Body of pancreas (tissue), 4 donors: ENCODE measurements at places on chromosomes 6 and 20.

GRCh38 chr20:58450254-58450653 lies 61.2 kb downstream of the VAPB start:
- DNase-seq: no peak

GRCh38 chr6:108914235-108915022 lies 66.2 kb downstream of the ARMC2 start:
- DNase-seq: peak; percentile 15

- no peak for DNase-seq
Observed at GRCh38 chr6:118198746-118199145, 291.7 kb downstream of the SLC35F1 start.

DNA sequence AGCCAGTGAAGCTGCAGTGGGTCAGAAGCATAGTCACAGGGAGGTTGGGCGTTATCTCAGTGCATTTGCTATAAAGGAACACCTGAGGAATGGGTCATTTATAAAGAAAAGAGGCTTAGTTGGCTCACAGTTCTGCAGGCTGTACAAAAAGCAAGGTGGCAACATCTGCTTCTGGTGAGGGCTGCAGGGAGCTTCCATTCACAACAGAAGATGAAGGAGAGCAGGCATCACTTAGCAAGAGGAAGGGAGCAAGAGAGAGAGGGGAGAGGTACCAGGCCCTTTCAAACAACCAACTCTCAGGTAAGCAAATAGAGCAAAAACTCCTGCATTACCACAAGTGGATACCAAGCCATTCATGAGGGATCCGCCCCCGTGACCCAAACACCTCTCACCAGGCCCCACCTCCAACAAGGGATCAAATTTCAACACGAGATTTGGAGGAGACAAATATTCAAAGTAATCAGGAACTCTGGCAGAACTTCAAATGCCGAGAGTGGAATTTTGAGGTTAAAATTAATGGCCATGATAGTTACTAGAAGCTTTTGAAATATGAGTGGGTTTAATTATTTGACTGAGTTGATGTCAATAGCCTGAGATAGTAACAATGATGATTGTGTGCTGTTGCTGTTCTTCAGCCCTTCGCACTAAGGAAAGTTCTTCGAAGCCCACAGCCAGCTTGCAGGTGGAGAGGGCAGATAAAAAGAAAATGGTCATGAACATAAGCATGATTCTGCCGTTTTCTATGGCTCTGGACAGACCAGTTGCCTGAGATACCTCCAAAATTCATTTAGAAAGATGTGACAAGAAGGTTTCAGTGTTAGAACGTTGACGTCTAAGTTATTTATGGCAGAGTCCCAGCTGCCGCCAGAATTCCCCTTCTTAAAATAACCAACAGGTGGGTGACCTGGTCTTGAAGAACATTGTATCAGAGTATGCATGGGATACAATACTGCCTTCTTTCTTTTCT lies 55.3 kb upstream of the ADTRP start:
- DNase-seq: peak; percentile 78

GRCh38 chr20:59082981-59083380 lies 40.4 kb upstream of the PRELID3B start:
- no peak for DNase-seq

DNA sequence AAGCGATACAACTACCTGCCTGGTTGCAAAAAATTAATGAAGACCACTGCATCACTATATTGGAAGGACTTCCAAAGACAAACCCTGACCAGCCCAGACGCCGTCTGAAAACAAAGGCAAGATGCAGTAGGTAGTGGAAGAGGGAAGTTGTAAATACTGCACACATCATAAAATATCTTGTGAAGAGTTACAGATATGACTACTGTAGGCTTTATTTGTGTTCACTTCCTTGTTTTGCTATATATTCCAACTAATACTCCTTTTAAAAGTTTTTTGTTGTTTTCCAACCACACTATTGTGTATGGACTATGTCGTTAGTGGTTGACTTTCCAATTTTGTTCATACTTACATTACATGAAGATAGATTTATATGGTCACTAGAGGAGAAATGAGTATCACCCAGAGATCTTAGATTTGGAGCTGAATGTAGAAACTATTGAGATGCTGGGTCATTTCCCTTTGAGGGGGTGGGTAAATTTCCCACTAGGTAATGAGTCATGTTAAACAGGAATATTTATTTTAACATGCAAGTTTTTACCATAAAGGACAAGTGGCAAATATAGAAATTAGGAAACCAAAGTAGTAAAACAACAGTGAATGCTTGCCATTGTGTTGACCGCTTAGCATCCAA lies 16.6 kb upstream of the TXLNB start:
- no peak for DNase-seq

- no peak for DNase-seq
Observed at GRCh38 chr20:60627751-60628565, 624.1 kb upstream of the CDH4 start.

DNA sequence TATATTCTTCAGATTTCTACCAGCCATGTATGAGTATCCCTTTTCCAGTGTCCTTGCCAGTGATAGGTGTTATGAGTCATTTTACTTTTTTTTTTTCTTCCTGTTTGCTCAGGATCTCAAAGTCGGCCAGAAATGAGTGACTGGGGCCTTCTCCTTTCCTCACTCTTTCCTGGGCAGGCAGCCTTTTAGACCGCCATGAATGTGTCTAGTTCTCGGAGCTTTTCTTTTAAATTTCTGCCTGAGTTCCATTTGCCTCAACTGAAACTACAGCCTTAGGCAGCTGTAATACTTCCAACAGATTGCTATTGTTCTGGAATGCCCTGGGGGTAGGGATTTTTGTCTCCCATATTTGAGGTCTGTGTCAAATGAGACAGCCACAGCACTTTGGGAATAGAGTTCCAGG lies 83.7 kb downstream of the STXBP5 start:
- DNase-seq: peak; percentile 13

GRCh38 chr6:148760258-148760534 lies 13.4 kb downstream of the UST start:
- no peak for DNase-seq

- DNase-seq: no peak
Observed at GRCh38 chr6:6595952-6596351, 7.4 kb downstream of the LY86 start.

DNA sequence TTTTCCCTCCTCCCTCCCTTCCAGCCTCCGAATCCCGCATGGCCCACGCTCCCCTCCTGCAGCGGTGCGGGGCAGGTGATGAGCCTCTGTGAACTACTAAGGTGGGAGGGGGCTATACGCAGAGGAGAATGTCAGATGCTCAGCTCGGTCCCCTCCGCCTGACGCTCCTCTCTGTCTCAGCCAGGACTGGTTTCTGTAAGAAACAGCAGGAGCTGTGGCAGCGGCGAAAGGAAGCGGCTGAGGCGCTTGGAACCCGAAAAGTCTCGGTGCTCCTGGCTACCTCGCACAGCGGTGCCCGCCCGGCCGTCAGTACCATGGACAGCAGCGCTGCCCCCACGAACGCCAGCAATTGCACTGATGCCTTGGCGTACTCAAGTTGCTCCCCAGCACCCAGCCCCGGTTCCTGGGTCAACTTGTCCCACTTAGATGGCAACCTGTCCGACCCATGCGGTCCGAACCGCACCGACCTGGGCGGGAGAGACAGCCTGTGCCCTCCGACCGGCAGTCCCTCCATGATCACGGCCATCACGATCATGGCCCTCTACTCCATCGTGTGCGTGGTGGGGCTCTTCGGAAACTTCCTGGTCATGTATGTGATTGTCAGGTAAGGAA lies at the start of gene OPRM1:
TSS of gene OPRM1 (plus strand) at position 10 of the 612 bp plus-strand sequence. CDS start at position 315, 305 bp downstream.
- DNase-seq: peak; percentile 68

DNA sequence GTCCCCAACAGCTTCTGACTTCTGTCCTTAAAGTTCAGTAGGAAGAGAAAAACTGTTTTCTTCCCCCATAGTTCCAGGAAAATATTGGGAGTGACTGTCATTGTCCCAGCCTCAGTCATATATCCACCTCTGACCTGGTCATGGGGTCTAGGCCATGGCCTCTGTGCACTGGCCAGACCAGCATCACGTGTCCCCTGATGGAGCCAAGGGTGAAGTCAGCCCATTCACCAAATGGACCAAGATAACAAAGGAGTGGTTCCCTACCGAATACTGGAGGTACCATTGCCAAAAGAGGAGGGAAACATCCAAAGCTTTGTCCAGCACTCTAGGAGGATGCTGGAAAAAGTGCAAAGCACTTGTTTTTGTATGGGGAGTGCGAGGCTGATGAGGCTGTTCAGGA lies 395.4 kb downstream of the TAF4 start:
- DNase-seq: no peak

GRCh38 chr6:158706369-158706982 lies 56.6 kb downstream of the SYTL3 start:
- peak; percentile 70 for DNase-seq

DNA sequence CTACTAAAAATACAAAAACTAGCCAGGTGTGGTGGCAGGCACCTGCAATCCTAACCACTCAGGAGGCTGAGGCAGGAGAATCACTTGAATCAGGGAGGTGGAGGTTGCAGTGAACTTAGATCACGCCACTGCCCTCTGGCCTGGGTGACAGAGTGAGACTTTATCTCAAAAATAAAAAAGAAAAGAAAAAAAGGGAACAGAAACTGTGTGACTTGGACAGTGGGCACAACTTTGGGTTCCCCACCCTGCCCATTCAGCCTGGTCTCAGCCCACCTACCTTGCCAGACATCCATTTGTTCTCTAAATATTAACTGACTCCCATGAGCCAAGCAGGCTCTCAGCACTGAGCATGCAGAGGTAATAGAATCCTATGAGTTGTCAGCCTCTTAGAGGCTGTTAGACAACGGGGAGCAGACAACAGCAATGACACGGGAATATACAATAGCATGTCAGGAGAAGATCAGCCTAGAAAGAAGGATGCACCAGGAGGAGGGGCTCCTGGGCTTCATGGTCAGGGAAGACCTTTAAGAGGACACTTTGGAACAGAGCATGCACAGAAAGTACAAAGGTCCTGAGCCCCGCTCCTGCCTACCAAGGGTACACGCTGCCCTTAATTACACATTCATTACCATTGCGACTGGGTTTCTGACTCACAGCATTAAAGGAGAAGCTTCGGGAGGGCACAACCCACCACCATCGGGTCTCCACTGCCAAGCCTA lies 20.0 kb downstream of the FAM209B start:
- no peak for DNase-seq

- no peak for DNase-seq
Observed at GRCh38 chr6:158057213-158057987, 75.7 kb downstream of the SYNJ2 start.

- no peak for DNase-seq
Observed at GRCh38 chr6:109782491-109782999, 91.4 kb downstream of the FIG4 start.

DNA sequence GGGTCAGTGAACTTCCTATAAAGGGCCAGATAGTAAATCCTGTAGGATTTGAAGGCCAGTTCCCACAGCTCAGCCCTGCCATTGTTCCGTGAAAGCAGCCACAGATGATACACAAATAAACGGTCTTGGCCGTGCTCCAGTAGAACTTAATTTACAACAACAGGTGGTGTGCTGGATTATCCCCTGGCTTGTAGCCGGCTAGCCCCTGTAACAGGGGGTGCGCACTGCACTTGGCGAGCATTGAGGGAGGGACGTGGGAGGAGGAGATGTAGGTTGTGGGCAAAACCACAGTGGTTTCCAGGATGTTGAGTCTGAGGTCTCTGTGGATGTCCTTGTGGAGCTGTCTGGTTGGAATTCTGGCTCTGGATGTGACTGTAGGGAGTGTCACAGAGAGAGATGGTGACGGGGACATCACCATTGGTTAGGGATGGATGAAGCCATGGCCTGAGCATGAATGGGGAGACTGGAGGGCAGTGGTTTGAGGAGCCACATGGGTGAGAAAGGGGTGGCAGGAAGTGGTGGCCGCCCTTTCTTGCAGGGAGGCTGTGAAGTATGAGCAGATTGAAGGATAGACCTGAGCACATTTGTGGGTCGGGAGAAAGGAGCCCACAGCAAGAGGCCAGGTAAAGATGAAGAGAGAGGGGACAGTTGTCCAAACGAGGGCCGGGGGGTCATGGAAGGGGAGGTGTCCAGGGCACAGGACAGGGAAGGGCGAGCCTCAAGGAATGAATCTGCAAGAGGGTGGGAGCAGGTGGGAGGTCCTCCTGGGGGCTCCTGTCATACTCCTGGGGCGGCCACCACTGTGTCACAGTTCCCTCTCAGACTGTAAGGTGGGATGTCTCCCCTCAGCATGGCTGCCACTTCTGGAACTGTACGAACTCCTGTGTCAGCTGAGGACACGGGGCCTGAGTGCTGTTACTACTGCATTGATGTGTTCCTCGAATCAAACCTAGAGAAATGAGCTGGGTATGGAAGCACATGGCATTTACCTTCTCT lies 53.6 kb downstream of the CDH26 start:
- no peak for DNase-seq

GRCh38 chr6:161256407-161256806 lies 17.5 kb downstream of the AGPAT4 start:
- no peak for DNase-seq

GRCh38 chr6:34358389-34358905 lies 34.0 kb downstream of the NUDT3 start:
- DNase-seq: peak; percentile 22

GRCh38 chr6:125285353-125285752 lies 16.4 kb downstream of the HDDC2 start:
- DNase-seq: no peak

GRCh38 chr6:121285041-121285440 lies 49.2 kb downstream of the TBC1D32 start:
- no peak for DNase-seq

DNA sequence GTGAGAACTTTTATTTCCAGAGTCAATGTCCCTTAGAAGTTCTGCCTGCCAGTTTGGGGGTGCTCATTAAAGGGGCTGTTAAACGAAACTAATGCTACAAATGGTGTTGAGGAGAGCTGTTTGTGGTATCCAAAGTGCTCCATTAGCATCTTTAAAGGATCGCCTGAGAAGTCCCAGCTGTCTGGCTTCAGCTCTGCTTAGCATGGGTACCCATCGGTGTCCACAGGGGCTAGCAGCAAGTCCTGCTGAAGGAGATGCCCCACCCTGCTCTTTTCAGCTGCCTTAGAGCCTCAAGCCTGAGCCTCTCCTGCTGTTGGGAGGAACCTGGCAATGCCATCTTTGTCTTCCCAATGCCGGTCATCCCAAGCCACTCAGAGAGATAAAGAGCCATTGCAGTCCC lies 111.1 kb downstream of the FOXO3 start:
- DNase-seq: no peak

DNA sequence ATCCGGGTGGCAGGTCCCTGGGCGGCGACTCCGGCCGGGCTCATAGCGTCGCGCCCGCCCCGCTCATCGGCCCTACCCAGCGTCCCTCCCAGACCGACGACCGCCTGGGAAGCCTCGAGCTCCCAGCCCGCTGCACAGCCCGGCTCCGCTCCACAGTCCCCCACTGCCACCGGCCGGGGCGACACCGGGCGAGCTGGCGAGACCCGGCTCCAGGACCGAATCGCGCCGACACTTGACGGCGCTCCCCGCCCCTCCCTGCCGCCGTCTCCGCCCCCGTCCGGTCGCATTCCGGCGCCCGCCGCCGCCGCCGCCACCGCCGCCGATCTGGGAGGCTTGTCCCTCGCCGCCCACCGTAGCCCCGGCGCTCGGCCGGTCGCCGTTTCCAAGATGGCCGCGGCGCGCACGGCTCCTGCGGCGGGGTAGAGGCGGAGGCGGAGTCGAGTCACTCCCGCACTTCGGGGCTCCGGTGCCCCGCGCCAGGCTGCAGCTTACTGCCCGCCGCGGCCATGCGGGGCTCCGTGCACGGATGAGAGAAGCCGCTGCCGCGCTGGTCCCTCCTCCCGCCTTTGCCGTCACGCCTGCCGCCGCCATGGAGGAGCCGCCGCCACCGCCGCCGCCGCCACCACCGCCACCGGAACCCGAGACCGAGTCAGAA lies at the start of gene MAP3K4:
TSS of gene MAP3K4 (plus strand) at position 364 of the 655 bp plus-strand sequence. CDS start at position 527, 163 bp downstream.
- DNase-seq: peak; percentile 84
